GM23338 (cell line): ENCODE measurements at places on chromosomes 6 and 20.

- DNase-seq = no peak
- H3K27me3 ChIP-seq = no peaks in the 10 kb centered on the region
- no peak overlapping the region for H3K27ac ChIP-seq
Measured at GRCh38 chr6:28000351-28001045, 43.5 kb downstream of the OR2B6 start.

DNA sequence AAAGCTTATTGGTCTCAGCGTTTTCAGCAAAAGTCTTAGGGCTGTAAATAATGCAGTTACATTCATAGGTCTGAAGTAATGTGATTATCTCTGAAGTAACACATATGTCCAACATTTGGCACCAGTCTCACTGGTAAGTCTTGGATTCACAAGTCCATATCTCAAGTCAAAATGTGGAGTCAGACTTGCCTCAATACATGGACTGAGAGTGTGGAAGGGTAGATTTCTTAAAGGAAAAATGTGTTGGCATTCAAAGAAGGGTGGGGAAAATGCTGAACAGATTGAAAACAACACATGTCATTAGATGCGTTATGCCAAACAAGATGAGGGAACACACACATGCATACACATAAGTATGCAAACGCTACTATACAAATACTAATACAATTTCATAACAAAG is 989.0 kb upstream of the MANEA start:
- H3K4me1 ChIP-seq = no peaks in the 10 kb centered on the region
- no peaks in the 10 kb centered on the region for H3K36me3 ChIP-seq
- H3K27ac ChIP-seq = no peak overlapping the region
- H3K27me3 ChIP-seq = no peaks in the 10 kb centered on the region
- no peak overlapping the region for H3K4me3 ChIP-seq

DNA sequence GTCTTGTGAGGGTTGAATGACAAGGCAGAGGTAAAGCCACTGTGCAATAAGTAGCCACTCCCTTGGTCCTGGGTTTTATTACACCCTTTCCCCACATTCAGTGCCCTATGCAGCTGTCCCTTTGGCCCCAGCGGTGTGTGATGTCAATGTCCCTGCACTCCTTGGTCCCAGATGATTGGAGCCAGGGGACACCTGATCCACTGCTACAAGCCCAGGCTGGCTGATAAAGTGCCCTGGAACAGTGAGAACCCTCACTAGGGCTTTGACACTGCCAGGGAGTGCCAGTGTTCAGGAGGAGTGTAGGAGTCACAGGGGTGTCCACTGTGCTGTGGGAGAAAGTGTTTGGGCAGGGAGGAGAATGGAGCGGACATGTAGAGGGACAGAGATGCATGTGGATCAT is 30.4 kb downstream of the GABRR1 start:
- DNase-seq = no peak
- peaks cover 14% of the 10 kb centered on the region for H3K4me1 ChIP-seq
- H3K27me3 ChIP-seq = no peaks in the 10 kb centered on the region
- no peaks in the 10 kb centered on the region for H3K36me3 ChIP-seq

DNA sequence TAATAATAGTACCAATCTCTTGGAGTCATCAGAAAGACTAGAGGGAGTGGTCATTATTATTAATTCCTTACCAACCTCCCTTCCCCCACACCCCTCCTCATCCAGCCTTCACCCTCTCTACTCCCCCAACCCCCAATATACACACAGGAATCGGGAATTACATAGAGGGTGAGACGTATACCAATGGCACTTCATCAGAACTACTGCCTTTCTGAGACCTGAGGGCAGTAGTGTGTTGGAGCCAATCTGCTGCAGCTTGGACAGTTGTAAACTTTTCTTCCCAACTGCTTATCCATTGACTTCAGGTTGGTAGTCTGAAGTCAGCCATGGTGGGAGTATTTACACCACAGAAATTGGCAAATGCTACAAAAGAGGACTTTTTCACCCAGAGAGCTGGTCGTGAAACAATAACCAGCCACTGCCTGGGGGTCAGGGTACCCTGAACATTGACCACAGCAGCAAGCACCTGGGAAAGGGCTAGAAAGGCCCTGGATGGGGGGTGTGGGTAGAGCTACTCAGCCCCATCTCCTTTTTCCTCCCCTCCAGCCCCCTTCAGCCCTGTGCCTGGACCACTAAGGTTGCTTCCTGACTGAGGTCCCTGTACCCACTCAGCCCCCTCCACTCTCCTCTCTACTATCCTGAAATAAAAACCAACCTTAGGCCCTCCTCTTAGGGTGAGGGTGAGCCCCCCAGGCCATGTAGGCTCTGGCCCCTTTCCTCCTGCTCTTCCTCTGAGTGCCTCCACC is 161.5 kb downstream of the MRPL14 start:
- no peak overlapping the region for H3K4me3 ChIP-seq
- H3K27ac ChIP-seq = no peak overlapping the region
- 0 out of 2 replicates have a peak, but pooled peaks cover 7% of the 10 kb centered on the region for H3K4me1 ChIP-seq
- no peak for DNase-seq
- H3K36me3 ChIP-seq = no peaks in the 10 kb centered on the region
- no peaks in the 10 kb centered on the region for H3K27me3 ChIP-seq

DNA sequence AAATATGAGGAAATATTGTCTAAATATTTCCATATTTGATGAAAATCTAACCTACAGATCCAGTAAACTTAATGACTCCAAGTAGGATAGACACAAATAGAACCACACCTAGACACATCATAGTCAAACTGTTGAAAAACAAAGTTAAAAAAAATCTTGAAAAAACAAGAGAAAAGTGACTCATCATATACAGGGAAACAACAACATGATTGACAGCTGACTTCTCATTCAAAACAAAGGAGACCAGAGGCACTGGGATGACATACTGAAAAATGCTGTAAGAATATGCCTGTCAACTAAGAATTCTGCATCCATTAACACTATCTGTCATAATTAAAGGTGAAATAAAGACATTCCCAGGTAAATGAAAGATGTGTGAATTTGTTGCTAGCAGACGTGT is 38.8 kb downstream of the BMP2 start:
- no peaks in the 10 kb centered on the region for H3K27me3 ChIP-seq
- H3K27ac ChIP-seq = no peak overlapping the region
- H3K36me3 ChIP-seq = no peaks in the 10 kb centered on the region
- no peak overlapping the region for H3K4me3 ChIP-seq
